GM19239 (cell line): ENCODE measurements at places on chromosomes 3 and 15.

DNA sequence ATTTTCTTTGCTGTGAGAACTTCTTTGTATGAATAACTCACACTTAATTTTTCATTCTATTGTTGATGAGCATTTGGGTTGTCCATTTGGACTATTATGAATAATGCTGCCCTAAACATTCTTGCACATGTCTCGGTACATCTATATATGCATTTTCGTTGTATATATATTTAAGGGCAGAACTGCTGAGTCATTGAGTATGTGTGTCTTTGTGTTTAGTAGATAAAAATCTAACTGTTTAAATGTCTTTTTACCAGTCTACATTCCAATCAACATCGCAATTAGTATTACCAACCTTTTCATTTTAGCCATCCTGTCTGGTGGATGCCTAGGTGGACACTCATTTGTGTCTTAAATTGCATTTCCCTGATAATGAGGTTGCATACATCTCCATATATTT lies 144.4 kb downstream of the UACA start:
- DNase-seq, result no peak

GRCh38 chr15:70806992-70807712 lies 43.8 kb upstream of the UACA start:
- no peak for DNase-seq

- DNase-seq, result no peak
Observed at GRCh38 chr15:67570875-67571647, 28.6 kb downstream of the MAP2K5 start.

GRCh38 chr15:95559875-95560394 lies 770.6 kb upstream of the NR2F2 start:
- DNase-seq, result no peak

GRCh38 chr15:58053315-58054153 lies 12.0 kb downstream of the ALDH1A2 start:
- no peak for DNase-seq

GRCh38 chr3:28406241-28406640 lies 57.6 kb upstream of the AZI2 start:
- DNase-seq, result no peak

GRCh38 chr3:117234331-117234730 lies 524.8 kb downstream of the TUSC7 start:
- no peak for DNase-seq

GRCh38 chr3:139118835-139119234 lies 74.1 kb upstream of the PRR23C start:
- DNase-seq, result no peak

GRCh38 chr3:161316006-161316689 lies 55.2 kb downstream of the SPTSSB start:
- no peak for DNase-seq

- DNase-seq, result no peak
Observed at GRCh38 chr3:171704002-171704401, 106.3 kb downstream of the PLD1 start.

DNA sequence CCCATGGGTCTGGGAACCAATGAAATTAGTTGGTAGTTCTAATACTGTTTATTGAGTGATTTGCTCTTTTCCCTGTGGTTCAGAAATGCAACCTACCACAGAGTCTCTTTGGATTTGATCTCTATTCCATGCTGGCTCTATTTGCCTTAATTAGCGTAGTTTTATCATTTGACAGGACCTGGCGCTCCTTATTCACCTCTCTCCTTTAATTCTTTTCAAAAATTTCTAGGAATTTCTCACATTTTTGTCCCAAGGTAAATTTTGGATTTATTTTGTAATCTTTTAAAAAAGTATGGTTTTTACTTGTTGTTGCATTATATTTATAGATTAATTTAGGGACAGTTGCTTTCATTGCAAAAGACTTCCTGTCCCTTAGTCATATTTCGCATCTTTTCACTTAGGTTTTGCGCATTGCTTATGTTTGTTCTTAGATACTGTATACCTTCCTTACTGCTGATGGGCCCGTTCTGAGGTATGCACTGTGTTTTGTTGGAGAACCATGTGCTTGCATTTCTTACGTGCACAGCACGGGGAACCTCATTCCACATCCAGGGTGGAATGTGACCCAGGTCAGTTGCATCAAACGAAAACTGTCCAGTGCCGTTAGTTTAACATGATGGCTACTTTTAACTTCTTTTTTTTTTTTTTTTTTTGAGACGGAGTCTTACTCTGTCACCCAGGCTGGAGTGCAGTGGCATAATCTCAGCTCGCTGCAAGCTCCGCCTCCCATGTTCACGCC lies 27.0 kb downstream of the SENP5 start:
- DNase-seq, result no peak

GRCh38 chr3:197197334-197197733 lies 101.1 kb downstream of the DLG1 start:
- DNase-seq, result no peak

GRCh38 chr15:64843991-64844390 lies 2.3 kb downstream of the PLEKHO2 start:
- DNase-seq, result no peak

- no peak for DNase-seq
Observed at GRCh38 chr3:21297304-21297703, 453.7 kb downstream of the ZNF385D start.

- no peak for DNase-seq
Observed at GRCh38 chr15:87858651-87859050, 397.9 kb downstream of the NTRK3 start.

DNA sequence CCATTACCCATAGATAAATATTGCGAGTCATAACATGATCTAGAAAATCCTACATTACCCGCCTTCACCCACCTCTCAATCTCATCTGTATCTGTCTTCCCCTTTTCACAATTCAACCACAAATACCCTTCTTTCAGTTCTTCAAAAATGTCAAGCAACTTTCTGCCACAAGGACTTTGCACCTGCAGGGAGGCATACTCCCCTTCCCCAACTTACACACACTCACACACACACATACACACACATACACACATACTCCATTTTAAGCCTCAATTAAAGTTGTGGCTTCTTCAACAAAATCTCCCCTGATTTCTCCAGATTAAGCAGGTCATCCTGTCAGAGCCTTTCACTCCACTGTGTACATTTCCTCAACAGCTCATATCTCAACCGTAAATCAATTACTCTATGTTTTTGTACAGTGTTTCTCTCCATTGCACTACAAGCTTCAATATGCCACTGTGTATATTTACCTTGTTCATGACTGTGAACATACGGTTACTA lies 33.1 kb upstream of the CCDC50 start:
- peak; percentile 23 for DNase-seq

GRCh38 chr3:139506766-139507165 lies 30.4 kb upstream of the RBP2 start:
- no peak for DNase-seq

- no peak for DNase-seq
Observed at GRCh38 chr15:98012354-98012753, 51.9 kb downstream of the ARRDC4 start.

GRCh38 chr3:21750831-21751391 lies at the start of gene ZNF385D:
Gene ZNF385D, minus strand, starts transcription at chr3:21751210. Its CDS starts 294 bp downstream, at chr3:21750916.
- no peak for DNase-seq

DNA sequence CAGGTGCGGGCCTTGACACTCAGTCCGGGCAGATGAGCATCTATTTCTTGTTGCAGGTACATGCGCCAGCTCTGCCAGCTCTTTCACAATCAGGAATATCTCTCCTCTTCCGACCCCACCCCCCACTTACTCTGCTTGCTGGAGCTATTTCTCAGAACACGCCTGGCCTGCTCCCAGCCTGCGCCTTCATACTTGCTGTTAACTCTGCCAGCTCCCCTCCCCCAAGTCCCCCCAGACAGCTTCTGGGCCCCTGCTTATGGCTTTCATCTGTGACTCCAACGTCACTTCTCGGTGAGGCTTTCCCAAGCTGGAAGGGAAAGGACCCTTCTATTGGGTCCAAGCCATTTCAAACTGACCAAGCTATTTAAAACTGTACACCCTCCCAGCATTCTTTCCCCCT lies 15.2 kb downstream of the MAGEF1 start:
- no peak for DNase-seq

DNA sequence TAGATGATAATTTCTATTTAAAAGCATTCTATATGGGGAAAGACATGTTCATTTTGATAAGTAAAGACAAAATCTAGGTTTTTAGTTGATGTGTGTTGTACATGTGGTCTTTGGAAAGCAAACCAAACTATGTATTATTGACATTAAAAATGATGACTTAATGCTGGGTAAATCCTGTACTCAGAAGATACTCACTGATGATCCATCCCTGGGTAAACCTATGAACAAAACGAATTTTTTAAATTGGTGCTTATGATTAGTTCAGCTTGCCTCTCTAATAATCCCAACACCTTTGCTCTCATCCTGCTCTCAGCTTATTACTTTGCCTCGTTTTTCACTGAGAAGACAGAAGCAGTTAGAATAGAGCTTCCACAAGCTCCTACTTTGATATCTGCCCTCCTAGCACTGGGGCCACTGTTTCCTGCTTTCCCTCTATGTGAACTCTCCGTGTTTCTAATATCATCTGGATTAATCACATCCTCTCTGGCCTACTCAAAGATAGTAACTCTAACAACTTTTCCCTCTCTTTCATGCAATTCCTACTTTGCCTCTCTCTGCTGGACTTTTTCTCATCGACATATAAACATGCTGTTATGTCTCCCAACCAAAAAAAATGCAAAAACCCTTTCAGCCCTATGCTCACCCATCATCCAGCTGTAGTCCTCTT lies 29.3 kb downstream of the RARRES1 start:
- DNase-seq, result no peak

GRCh38 chr3:128324911-128325592 lies 141.6 kb downstream of the DNAJB8 start:
- no peak for DNase-seq

DNA sequence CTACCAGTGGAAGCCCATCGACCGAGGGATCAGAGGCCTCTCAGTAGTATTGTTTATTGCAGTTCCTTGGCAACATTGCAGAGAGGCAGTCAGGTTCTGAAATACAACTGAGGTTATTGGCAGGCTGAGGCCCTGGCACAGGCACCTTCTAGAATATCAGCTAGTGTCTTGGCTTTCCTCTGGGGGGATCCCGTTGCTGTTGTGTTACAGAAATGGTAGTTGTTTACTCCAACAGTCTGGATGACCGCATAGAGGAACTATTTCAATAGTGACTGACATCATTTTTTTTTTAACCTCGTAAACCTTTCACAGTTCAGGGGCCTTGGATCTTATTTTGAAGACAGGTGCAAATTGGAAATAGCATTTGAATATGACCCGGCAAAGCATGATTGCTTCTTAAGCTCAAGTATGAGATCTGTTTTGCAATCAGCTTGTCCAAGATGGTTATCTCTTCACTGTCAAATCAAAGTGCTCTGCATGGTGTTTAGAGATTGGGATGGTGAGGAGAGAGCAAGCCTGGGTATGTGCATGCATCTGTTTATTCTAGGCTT lies 63.9 kb downstream of the PGPEP1L start:
- DNase-seq, result no peak

DNA sequence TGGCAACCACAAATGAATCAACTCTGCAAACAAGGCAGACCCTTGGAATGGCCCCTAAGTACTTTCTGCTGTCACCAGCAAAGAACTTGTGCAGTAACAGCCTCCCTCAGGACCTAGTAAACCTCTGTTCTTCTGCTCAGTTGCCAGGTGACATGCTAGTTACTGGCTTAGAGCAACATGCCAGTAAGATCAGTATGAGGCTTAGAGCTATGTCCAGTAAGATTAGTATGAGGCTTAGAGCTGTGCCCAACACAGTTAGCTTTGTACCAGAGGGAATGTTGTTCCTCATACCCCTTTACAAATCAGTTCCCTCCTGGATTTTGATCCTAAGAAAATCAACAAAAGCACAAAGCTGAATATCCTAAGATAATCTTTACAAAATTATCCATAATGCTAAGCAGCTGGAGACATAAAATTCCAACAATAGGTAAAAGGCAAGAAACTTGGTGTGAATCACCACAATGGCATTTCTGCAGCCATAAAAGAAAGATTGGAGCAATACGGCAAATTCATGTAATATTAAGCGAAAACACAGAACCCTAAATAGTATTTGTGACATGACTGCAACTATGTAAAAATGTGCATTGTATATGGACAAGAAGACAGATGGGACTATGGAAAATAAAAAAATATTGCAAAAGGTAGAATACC lies 107.3 kb upstream of the LPP start:
- DNase-seq, result no peak

DNA sequence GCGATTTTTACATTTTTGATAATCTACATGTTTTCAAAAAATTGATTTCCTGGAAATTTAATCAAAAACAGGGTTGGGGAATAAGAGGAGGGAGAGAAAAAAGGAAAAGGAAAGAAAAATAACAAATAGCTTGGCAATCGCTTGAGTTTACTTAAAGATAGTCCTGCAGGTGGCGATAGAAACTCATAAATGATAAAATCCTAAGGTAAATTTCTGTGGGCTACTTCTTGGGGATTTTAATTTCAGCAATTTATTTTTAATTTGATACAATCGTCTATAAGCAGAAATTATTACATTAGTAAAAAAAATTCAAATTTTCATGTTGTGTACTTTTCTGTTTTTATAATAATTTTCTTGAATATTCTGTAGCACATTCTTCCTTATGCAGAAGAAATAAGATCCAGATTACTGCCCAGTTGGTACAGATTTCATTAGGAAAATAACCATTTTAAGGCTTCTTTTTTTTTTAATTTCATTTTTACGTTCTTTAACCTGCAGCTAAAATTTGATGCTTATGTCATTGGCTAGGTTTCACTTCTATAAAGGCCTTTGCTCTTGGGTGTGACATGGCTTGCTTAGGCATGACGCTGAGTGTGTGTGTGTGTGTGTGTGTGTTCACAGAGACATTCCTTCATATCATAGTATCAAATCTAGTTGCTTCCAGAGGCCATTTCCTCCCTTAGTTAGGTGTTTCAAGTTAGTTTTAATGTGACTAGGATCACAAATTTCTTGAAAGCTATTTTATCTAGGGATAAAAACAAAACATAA lies 181.8 kb downstream of the MCTP2 start:
- DNase-seq, result peak; percentile 4

DNA sequence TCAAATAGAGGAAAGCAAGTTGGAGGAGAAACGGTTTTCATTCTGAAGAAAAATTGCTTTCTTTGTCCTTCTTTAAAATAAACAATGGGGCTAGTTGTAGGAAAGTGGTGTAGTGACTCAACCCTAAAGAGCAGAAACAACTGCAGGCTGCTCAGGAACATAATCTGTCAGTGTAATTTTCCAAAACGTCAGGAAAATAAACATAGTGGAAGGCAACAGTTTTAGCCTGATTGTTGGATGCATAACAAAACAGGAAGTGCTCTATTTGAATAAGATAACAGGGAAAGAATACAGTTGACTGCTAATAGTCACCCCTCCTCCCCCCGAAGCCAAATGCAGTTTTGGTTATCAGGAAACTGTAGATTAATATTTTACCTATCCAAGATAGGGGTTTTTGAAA lies 167.6 kb downstream of the ECT2 start:
- no peak for DNase-seq

- DNase-seq, result peak; percentile 58
Observed at GRCh38 chr3:143084856-143085731, 34.5 kb upstream of the CHST2 start.

GRCh38 chr3:98766924-98767323 lies 3.8 kb downstream of the ST3GAL6 start:
- no peak for DNase-seq
